ENCODE measurements at places on chromosomes 3 and 15.
A peak's percentile ranks its signal among the peaks of the same experiment; 100 is the strongest.

GRCh38 chr3:100045696-100046095 lies 68.6 kb downstream of the FILIP1L start:
- peak; percentile 95 for DNase-seq

DNA sequence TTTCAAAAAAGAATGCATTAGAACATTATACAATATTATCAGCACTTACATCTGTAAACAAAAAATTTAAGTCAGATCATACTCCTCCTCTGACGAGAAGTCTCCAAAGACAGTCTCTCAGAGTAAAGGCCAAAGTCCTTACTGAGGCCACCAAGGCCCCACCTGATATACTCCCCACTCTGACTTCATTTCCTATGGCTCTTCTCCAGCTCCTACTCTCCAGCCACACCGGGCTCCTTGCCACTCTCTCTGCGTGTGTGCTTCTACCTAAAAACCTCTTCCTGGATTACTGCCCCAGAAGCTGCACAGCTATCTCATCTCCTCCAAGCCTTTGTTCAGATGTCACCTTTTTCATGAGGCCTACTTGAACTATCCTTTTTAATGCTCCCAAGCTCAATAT lies 5.0 kb downstream of the DCP1A start:
- DNase-seq = no peak

DNA sequence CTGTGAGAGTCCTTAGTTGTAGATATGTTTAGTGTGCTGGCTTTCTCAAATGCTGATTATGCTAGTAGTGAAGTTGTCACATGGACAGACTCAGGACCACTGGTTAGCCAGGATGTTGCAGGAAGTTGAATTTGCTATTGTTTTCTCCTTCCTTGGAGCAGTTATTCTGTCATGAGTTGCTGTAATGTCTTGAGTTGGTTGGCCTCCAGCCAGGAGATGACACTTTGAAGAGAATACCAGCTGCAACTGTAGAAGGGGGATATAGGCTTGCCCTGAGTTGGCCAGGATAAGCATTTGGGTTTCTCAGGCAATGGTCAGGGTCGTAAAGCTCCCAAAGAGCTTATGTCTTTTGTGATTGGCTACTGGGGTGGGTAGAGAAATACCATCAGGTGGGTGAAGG lies 206.7 kb downstream of the ZNF621 start:
- DNase-seq = no peak

DNA sequence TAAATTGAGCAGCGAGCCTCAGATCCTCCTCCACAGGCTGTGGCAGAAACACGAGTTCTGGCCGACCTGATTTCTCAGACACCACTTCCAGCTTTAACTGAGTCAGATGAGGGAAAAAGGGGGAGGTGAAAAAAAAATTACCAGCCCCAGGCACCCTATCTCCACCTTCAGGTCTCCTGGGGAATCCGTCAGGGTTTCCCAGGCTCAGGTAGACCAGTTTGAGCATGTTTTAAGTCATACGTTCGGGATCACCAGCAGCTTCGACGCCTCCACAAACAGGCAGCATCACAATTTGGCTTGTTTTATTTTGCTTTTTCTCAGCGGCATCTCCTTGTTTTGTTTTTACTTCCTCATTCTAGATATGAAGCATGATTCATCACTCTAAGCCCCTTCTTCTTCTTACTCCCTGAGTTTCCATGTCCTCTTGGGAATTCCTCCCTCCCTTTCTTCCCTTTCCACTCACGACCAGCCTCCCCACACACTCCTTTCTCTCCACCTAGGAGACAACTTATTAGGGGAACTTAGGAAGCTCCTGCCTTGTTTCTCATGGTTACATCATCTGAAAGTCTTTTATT lies 190.1 kb downstream of the ZNF621 start:
- DNase-seq = no peak

GRCh38 chr3:191391861-191392808 lies 61.8 kb upstream of the UTS2B start:
- DNase-seq = no peak

DNA sequence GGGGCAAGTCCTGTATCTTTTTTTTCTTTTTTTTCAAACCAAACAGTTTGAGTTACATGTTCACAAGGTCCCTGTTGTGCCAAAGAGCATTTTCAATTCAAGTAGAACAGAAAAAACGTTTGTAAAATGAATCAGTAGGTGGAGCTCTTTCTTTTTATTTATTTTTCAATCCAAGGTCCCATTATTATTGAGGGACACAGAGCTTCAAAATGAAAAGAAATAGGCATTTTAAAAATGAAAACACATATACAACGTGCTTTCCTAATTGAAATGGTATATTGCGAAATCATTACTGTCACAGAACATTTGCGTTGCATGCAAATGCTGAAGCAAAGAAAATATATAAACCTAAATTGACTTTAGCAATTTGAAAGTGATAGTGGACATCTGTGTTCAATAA lies 711.0 kb downstream of the MECOM start:
- DNase-seq = peak; percentile 36
